ENCODE measurements at places on chromosomes 3 and 15. TPM values are rescaled to one million over a fixed set of nuclear protein-coding genes. Genes with fewer than 3 reads are reported as not detected.

TYRO3 gene
- 23.5 TPM for total RNA-seq

PRR20G gene
- not detected for total RNA-seq

DPH3 gene
- 16.6 TPM for total RNA-seq

FOXL2 gene
- 0.31 TPM for total RNA-seq

PLSCR5 gene
- not detected for total RNA-seq

ACTRT3 gene
- 2.8 TPM for total RNA-seq

GUCA1C gene
- not detected for total RNA-seq

FEZF2 gene
- 19.1 TPM for total RNA-seq

EEF1AKMT4 gene
- 0.63 TPM for total RNA-seq

LTK gene
- not detected for total RNA-seq

ZIC4 gene
- 1.3 TPM for total RNA-seq

ADIPOQ gene
- total RNA-seq = not detected

CCDC66 gene
- total RNA-seq = 128 TPM

NOX5 gene
- total RNA-seq = 0.63 TPM

GCNT3 gene
- not detected for total RNA-seq

KIF23 gene
- 10.0 TPM for total RNA-seq

ALDH1A3 gene
- total RNA-seq = 0.63 TPM

CDC25A gene
- 6.9 TPM for total RNA-seq

STRIT1 gene
- total RNA-seq = not detected

All from parietal lobe (tissue), 2 donors.